ENCODE measurements at places on chromosomes 13 and 19. TPM values are rescaled to one million over a fixed set of nuclear protein-coding genes. Genes with fewer than 3 reads are reported as not detected.

DNA sequence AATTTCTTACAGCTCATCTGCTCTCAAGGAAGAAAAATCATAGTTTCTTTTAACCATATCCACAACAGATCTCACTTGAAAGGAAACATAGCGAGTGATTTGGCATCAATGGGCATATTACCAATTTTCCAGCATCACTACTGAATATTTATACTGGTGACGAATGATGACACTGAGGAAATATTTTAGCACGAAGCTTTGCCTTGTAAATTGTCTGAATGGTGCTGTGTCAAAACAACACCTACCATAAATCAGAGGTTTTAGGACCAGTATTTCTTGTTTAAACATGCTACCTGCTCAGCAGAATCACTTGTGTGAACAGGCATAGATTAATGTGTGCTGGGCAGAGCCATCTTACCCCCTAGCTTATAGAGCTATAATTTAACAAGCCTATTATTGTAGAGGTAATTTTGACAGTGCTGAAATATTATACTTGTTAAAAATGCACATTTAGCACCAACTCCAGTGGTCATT, 146.8 kb downstream of the ABCC4 start:
- no peak overlapping the region for H3K27ac ChIP-seq
- no peak for DNase-seq
- H3K36me3 ChIP-seq, result peaks cover 2% of the 10 kb centered on the region
- H3K4me3 ChIP-seq, result peak overlapping the region; percentile 13
- H3K27me3 ChIP-seq, result no peaks in the 10 kb centered on the region

- H3K4me3 ChIP-seq, result no peak overlapping the region
- H3K27ac ChIP-seq, result no peak overlapping the region
- no peaks in the 10 kb centered on the region for H3K4me1 ChIP-seq
Measured at GRCh38 chr19:22519152-22519551, 97.0 kb upstream of the ZNF98 start.

GEMIN7 gene
- 47.2 TPM for total RNA-seq

ZNF426 gene
- total RNA-seq, result 27.2 TPM

ZNF699 gene
- total RNA-seq, result 4.2 TPM

BABAM1 gene
- total RNA-seq, result 130 TPM

All from H9 (cell line).